Thyroid gland (tissue), 4 donors: ENCODE measurements at places on chromosomes 6 and 20. TPM values are rescaled to one million over a fixed set of nuclear protein-coding genes. Genes with fewer than 3 reads are reported as not detected.
A peak's percentile ranks its signal among the peaks of the same experiment; 100 is the strongest.

GRCh38 chr20:24918579-24919566 is 30.2 kb upstream of the CST7 start:
- DNase-seq = no peak

DNA sequence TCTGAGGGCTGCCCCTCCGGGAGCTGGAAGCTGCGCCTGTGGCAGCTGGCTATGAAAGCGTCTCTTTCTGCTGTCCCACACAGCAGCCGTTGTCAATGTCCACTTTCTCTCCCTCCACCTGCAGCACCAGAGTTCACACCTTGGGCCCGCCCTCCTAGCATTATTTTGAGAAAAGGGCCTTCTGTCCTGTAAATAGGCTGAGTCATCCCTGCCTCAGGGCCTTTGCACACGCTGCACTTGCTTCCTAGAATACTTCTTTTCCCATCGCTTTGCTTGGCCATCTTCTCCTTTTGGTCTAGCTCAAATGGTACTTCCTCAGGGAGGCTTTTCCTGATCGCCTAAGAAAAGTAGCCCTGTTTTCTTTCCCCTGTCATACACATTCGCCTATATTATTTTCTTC is 69.3 kb upstream of the ZNFX1 start:
- DNase-seq = no peak

DNA sequence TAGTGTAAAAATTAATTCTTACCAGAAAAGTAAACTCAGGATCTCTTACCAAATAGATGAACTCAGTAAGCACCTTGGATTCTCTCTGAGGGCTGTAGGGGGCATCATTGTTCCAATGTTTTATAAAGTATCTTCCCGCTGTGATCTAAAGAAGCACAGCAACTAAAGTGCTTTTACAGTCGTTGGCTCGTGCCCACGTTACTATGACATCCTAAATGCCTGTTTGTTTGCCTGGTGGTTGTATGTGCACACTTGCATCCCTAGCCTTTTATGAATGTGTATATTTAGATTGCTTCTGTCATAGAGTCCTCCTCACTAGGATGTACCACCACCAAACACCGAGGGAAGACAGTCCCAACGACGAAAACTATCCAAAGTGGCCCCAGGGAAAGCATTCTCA is 34.5 kb downstream of the SLX4IP start:
- peak; percentile 56 for DNase-seq

DNA sequence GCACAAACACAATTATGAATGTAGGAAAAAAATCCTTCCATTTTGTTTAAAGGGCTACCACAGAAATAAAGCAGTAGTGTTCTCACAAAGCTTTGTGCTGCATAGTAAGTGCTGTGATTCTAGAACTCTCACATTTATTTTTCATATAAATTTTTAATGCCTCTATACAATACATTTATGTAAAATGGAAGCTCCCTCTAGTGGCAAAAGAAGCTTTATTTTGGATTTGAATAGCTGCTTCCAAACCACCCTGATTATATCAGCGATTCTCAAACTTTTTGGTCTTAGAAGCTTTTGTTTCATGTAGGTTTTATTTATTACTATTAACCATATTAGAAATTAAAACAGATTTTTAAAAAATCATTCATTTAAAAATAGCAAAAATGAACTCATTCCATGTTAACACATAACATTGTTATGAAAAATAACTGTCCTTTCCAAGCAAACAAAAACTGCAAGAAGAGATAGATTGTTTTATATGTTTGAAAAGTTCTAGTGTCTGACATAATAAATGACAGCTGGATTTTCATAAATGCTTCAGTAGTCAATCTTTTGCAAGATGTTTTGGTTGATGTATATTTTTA is 38.4 kb downstream of the HS3ST5 start:
- no peak for DNase-seq

LZTS3 gene
- total RNA-seq = 38.5 TPM

ASIP gene
- total RNA-seq = not detected

PBX2 gene
- total RNA-seq = 77.2 TPM

DNA sequence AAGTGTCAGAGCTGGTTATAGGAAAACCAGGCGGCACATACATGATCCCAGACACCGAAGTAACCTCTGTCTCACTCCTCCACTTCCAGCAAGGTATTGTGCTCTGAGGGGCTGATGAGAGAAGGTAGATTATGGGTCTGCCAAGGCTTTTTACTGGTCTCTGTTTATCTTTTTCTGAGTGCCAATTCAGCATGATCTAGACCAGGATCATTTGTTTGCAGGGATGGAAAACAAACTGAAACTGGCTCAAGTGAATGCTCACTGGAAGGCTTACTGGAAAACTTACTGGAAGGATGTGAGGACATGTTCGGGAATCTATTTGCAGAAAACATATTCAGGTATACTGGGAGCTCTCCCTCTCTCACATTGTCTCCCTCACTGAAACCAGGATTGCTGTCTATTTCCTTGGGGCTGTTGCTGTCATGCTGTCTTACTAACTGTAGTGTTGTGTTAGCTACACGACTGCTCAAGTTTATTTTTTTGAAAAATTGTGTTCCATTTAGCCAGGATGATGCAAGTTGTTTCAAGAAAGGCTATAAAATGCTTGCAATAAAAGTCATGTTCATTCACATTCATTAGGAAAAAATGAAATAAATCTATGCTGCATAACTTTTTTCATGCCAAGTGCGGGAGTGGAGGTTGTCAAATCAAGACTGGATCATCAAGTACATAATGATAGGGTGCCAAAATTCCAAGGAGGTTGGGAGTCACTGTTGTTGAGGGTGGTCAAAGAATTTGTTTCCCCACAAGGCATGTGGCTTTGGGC is 37.0 kb downstream of the KLHL31 start:
- DNase-seq = no peak

SYCP2 gene
- total RNA-seq = 6.9 TPM

NRSN1 gene
- not detected for total RNA-seq

- DNase-seq = no peak
Observed at GRCh38 chr6:101351173-101351572, 42.3 kb upstream of the GRIK2 start.

- DNase-seq = no peak
Observed at GRCh38 chr6:80962382-80962781, 790.1 kb downstream of the TENT5A start.

DNA sequence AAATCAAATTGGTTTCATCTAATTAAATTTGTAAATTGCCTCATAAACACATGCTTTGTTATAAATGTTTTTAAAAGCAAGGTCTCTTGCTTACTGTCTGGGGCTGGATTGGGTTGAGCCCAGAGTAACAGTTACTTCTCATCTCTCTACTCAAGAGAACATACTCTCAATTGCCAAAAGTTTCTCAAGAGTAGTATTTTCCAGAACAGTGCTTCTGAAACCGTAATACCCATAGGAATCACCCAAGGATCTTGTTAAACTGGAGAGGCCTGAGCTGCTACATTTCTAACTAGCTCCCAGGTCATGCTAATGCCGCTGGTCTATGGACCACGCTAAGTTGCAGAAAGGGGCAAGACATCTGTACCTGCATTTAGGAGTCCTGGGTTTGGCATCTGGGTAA is 744.9 kb downstream of the PTPRT start:
- no peak for DNase-seq

- peak; percentile 1 for DNase-seq
Observed at GRCh38 chr20:25045343-25045712, 12.6 kb downstream of the ACSS1 start.

GRCh38 chr20:38164069-38164468 is 1.0 kb downstream of the TGM2 start:
- DNase-seq = no peak

GJA1 gene
- total RNA-seq = 219 TPM

DNA sequence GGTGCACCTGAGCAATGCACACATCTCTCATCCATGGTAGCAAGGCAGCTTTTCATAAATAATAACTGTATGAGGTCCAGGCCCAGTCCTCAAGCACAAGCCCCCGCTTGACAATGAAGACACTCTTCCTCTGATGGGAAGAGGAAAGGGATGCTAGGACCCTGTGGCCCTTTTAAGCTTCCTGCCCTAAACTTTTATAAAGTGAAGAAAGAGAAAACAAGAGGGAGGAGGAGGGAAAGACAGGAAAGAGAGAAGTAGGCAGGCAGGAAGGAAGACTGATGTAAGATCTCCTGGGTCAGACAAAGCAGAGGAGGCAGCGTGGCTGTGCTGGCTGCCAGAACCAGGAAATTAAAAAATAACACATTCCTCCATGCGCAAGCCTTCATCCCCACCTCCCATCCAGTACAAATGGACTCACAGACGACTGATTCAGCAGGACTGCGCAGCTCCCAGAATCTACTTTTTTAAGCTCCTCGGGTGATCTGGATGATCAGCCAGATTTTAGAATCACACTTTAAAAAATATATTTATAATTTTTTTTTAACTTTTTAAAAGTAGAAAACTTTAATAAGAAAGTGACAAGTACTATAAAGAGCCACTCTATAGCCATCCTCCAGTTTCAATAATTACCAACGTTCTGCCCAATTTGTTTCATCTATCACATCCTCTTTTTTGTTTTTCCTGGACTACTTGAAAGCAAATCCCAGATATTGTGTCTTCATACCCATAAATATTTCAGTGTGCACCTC is 16.5 kb downstream of the TNFAIP3 start:
- no peak for DNase-seq

DNA sequence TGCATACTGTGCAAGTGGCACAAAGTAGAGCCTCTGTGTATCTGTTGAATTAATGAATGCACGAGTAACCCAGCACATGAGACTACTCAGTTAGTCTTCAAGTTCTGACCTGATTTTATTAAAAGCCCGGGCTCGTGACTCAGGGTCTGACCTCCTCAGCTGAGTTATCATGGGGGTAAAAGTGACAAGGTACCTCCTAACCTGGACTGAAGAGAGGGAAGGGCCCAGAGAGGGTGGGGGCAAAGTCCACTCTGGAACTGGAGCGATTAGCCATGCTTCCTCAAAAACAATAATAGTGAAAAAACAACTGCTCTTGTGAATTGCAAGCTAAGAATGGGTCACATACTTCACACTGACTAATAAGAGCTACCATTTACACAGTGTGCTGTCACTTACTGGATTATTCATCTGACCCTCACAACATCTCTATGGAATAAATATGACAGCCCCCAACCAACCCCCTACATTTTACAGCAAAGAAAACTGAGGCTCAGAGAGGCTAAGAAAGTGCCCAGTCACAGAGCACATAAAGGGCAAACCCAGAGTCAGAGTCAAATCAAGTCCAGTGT is 26.7 kb downstream of the TRERF1 start:
- DNase-seq = no peak

KHDC1L gene
- total RNA-seq = not detected

GRCh38 chr6:86508230-86508629 is 429.1 kb upstream of the HTR1E start:
- no peak for DNase-seq

DNA sequence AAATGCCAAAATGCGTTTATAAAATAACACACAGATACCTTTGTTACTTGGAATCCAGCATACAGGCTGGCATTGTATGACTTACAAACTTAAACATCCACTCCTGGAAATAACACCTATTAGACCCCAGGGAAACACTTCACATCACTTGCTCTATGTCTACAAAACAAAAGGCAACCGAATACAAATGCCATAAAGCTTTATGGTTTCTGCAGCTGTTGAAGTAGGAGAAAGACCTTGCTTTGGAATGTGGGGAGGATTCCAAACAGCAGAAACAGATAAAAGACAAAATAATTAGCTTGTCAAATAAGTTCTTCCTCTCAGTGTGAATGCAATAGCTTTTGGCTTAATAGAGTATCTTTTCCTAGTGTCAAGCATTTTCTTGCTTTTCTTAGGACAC is 9.8 kb upstream of the AMD1 start:
- DNase-seq = no peak

CTAGE9 gene
- not detected for total RNA-seq
